NCI-H1930 (cell line): ENCODE measurements at places on chromosomes 1 and 21.

DNA sequence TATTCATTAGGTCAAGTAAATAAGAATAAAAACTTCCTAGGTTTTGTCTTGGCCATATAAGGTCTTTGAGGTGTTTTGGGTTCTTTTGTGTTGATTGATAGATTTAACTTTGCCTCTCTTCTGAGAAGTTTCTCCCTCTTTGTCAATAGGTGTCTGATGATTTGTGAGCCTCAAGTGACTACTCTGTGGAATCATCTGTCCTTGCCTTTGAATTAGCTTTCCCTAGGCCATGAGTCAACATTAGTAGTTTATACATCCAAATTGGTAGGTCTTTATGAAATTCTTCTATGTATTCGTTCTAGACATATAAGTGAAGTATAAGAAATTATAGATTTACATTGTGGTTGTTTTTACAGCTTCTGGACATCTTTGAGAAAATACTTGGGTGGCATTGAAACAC, 864.4 kb downstream of the USP25 start:
- DNase-seq, result no peak

- no peak for DNase-seq
Measured at GRCh38 chr1:160446945-160447600, 46.7 kb downstream of the VANGL2 start.

- DNase-seq, result no peak
Measured at GRCh38 chr1:35706846-35707600, 11.7 kb downstream of the C1orf216 start.

GRCh38 chr1:64320007-64320406, 116.6 kb downstream of the UBE2U start:
- no peak for DNase-seq

- no peak for DNase-seq
Measured at GRCh38 chr1:60130703-60131102, 57.1 kb upstream of the C1orf87 start.
